RKO (cell line): ENCODE measurements at places on chromosomes 6 and 20.

- no peak for DNase-seq
Measured at GRCh38 chr20:58876437-58876836, 23.9 kb downstream of the GNAS start.

DNA sequence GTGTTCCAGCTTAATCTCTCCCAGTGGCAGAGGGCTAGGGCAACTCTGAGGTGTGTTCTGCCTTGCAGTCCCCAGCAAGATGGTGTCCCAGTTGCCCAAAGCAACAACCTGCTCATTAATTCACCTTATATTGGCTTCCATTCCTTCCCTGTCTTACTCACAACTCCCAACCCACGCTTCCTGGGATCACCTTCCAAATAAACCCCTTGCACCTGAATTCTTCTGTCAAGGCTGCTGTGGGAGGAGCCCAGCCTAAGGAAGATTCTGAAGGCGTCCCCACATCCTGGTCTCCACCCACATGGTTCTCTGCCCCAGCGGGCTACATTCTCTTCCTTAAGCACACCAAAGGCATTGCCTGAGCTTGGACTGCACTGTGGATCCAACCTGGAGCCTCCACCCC, 116.6 kb upstream of the MAFB start:
- DNase-seq, result no peak

GRCh38 chr6:90000864-90001731, 106.8 kb downstream of the GJA10 start:
- DNase-seq, result peak; percentile 58

DNA sequence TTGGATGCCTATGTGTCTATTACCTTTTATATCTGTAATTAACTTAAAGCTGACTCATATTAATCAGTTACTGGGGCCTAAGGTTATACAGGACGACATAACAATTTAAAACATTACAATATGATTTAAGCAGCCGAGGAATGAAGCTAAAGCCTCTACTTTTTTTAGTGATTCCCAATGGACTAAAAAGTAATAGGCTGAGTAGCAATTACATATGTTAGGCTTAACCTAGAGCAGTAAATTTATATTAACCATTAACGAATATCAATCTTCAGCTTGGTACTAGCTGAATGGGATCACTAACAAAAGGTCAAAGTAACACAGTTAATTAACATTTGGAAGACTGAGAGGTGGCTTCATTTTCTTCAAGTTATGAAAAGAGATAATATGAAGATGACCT, 43.1 kb downstream of the STK38 start:
- no peak for DNase-seq

DNA sequence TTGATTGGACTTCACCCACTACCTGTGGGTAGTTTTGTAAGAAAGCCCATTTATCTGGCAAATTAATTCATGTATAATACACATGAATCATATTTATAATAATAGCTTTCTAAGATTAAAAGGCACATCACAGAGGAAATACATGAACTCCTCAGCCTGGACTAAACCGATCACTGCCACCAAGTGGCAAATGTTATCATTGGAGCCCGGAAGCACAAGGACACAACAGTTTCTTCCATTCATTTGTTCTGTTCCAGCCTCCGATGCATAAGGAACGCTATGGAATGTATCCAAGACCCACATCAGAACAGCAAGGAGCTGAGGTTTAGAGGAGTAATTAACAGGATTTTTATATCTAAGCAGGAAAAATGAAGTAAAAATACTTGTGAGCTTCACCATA, 13.9 kb upstream of the IPCEF1 start:
- DNase-seq, result peak; percentile 68

- DNase-seq, result no peak
Measured at GRCh38 chr20:11936157-11936556, 18.5 kb downstream of the BTBD3 start.

DNA sequence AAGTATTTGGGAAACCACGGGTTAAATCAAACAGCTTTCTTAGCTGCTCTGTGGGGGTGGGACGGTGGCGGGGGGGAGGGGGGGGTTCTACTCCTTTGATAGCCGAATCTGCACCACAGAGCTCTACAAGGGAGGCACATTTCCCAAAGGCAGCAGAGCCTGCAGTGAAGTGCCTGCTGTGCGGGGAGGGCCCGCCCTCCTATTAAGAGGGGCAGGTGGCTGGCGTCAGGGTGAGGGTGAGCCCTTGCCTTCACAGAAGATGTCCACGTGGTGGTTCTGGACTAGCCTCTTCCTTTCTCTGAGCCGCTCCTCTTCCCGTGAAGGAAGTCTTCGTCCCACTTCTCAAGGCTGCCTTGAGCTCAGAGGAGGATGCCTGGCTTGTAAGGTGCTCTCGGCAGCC, 174.9 kb upstream of the THBS2 start:
- DNase-seq, result no peak

DNA sequence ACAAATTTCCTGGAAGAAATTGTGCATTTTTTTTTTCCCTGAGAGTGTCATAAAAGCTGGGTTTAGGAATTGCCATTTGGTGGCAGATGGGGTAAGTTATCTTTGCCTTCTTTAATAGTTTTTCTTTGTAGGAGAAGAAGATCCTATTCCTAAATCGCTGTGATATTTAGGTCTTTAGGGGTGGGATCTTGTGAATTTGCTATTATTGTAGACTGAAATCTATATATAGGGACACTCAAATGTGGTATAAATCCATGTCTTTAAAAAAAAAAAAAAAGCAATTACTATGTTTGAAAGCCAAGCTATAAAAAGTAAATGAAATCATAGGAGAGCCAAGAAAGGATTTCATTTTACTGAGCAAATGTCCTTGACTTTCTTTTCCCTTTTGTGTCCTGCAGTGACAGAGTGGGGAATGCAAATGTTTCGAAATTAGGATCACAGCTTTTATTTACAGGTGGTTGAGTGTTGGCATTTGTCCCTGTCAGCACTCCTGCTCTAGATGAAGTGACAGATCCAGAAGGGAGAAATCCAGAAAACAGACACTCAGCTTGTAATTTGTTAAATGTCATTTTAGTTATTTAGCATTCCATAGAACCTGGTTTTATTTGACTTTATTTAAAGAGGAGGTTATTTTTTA, 29.4 kb downstream of the TIAM2 start:
- DNase-seq, result no peak

- no peak for DNase-seq
Measured at GRCh38 chr20:58071298-58071697, 157.2 kb downstream of the ANKRD60 start.

GRCh38 chr6:17446713-17447112, 53.3 kb downstream of the CAP2 start:
- DNase-seq, result no peak

DNA sequence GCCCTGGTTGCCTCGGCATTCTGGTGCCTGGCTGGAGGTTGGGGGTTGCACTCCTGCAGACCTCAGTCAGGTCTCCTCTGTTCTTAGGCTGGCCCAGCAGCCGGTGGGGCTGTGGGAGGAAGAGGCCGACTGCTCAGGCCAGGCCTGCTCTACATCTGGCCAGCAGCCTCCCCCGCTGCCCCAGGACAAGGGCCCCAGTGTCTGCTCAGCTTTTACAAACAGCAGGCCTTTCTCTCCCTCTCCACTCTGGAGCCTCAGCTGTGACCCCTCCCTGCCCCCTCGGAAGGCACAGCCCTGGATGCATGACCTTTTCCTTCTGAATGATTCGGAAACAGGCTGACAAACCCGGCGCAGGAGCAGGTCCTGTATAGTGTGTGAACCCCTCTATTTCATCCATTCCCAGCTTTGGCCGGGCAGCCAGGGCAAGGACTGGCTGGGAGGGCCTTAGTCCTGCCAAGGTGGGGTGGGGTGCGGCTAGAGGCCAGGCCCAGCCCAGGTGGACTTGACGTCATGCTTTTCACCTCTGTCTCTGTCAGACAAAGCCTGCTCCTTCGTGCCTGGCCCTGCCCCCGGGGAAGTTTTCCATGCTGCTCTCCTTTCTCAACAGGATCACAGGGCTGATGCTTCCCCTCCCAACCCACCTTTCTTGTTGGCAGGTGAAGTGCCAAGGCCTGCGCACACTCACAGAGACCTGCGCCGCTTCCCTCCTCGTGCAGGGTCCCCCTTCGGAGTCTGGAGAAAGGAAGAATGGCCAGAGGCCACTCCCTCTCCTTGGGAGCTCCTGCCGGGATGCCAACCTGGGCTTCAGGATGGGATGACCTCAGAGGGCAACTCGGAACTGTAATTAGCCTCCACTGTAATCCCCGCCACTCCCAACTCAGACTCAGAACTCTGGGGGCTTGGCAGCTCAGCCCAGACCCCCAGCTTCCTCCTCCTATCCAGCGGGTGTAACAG, 10.1 kb upstream of the ITPR3 start:
- DNase-seq, result no peak

DNA sequence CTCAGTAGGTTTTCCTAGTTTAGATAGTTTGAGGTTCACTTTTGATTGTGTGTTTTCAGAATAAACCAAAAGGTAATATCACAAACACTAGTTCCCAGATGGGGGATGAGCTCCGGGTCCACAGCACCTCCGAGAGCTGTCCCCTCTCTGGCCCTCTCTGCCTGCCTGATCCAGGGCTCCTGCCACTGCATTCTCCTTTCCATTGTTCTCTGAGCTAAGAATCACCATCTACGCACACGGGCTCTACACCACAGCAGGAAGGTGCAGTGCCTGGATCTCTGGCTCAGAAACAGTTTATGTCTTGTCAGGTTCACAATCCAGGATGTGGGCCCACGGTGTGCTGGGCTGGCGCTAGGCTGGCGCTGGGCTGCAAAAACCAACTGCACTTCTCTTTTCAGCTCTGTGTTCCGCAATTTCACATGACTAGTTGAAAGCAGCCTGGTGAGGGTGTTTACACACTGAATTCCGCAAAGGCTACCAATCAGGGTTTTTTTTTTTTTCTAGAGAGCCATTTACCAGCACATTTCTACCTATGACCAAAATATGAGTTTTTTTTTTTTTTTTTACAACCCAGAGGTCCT, 167.5 kb downstream of the SOD2 start:
- DNase-seq, result no peak

DNA sequence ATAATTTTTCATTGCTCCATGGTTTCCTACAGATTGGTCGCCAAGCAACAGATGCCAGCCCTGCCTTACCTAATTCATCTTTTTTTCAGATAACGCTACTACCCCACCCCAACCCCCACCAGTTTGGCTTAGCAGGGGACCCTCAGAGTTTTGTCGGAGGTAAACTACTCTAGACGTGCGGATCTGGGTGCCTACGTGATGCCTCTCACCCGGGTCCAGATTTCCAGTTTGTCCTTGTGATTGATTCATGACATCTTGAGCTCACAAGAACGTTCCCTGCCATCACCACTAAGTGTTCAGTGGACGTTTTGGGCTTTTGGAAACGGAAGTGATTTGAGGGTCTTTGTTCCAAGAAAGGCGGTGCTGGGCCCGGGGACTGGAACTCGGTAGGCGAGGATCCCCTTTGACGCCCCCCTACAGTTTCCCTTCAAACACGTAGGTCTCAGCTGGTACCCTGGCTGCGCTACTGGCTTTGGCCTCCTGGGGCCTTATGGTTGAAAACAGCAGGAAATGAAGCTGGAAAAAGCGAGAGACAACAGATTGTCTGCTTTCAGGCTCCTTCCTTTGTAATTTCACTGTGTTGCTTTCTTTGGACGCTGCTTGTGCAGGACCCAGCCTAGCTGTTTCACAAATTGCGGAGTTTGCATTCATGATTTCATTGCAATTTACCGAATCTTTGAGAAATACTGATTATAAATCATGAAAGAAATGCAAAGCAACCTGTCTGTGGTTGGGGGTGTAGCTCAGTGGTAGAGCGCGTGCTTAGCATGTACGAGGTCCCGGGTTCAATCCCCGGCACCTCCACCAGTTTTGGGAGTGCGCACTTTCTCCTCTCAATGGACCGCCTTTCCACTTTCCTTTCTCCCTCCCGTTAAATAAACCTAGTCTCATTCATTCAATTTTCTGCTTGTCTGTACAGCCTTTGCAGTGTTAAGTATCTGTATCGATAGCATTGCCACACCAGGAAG, 81.0 kb downstream of the GPX5 start:
- DNase-seq, result peak; percentile 91

DNA sequence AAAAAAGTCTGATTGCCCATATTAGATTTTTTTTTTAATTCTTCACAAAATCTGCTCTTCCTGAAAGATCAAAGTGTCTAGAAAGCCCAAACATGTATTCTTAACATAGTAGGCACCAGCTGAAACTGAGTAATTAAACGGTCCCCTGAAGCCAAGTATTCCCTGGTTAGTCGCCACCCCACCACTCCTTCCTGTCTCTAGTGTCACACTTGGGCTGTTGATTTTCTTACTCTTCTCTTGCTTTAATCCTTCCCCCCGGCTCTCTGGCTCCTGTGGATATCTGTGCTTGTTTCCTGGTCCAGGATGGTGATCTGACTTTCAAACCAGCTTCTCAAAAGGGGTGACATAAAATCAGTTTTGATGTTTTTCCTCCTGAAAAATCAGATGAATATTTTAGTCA, 162.9 kb downstream of the QKI start:
- DNase-seq, result no peak

GRCh38 chr6:106533054-106533453, 96.2 kb downstream of the RTN4IP1 start:
- DNase-seq, result no peak

DNA sequence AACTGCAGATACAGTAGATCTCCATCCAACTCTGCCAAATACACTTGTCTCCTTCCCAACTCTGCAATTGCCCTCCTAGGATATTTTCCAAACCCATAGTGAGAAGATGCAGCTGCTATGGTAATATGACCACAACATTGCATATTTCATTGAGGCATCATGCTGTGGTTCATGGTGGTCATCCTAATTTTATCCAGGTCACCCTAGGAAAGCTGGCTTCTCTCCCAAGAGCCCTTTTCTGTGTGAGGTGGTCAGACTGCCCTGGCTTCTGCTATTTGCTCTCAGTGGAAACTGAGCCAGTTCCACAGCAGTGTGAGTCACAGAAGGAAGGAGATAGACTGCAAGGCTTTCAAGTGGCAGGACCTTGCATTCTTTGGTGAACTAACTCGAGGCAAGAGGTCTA, 5.5 kb downstream of the OGFRL1 start:
- DNase-seq, result no peak

DNA sequence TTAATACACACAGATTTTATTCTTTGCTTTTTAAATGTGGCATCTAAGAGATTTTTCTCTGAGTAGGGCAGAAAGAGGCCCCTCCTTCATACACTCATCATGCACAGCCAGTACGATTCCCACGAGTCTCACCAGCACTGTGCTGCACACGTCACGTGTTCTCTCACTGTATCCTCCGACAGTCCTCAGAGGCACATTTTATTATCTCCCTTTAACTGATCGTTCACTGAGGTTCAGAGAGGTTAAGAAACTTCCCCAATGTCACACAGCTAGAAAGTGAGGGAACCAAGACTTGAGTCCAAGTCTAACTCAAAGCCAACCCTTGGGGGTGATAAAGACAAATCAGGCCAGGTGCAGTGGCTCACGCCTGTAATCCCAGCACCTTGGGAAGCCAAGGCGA, 142.5 kb downstream of the PREX1 start:
- DNase-seq, result no peak

GRCh38 chr20:59094576-59094975, 52.0 kb upstream of the PRELID3B start:
- no peak for DNase-seq
